ENCODE measurements at places on chromosomes 1 and 21.

- no peak for DNase-seq
Measured at GRCh38 chr1:169682071-169682470, 29.3 kb downstream of the SELL start.

GRCh38 chr1:93437976-93438605, 9.8 kb upstream of the FNBP1L start:
- DNase-seq: no peak

DNA sequence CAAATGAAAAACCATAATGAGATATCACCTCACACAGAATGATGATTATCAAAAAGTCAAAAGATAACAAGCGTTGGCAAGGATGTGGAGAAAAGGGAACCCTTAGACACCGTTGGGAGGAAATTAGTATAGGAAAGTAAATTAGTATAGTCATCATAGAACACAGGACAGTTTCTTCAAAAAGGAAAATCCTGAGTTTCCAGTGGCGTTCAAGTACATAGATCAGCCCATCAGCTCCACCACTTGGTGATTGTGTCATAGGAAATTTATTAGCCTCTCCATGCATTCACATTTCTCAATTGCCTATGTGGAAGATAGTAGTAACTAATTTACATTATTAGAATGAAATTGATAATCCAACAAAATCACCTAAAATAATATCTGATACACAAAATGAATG, 20.8 kb upstream of the GBP2 start:
- DNase-seq: no peak

GRCh38 chr1:2046174-2046917, 3.9 kb upstream of the PRKCZ start:
- DNase-seq: no peak

- peak; percentile 80 for DNase-seq
Measured at GRCh38 chr1:169100208-169100607, 6.3 kb upstream of the ATP1B1 start.

DNA sequence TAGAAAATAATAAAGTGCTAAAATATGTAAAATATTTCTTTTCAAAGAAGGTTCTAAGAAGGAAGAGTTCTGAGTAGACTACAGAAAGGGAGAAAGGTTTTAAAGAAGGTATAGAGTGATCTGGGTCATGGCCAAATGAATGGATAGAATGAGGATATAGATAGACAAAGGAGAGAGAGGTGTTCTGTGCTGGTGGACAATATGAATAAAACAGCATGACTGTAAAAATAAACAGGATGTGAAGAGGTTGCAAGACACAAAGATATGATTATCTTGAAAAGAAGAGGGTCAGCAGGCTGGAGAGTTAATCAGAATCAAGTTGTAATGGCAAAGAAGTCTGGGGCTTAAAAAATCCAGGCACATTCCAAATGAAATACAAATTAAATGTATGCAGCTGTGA, 86.7 kb upstream of the GNG4 start:
- DNase-seq: no peak

GRCh38 chr1:212166644-212167043, 118.6 kb upstream of the PPP2R5A start:
- no peak for DNase-seq

- no peak for DNase-seq
Measured at GRCh38 chr1:164188497-164188896, 370.5 kb upstream of the PBX1 start.

GRCh38 chr21:14864211-14865021, 200.4 kb downstream of the NRIP1 start:
- peak; percentile 92 for DNase-seq

- DNase-seq: no peak
Measured at GRCh38 chr1:113913312-113913668, 8.2 kb downstream of the DCLRE1B start.

DNA sequence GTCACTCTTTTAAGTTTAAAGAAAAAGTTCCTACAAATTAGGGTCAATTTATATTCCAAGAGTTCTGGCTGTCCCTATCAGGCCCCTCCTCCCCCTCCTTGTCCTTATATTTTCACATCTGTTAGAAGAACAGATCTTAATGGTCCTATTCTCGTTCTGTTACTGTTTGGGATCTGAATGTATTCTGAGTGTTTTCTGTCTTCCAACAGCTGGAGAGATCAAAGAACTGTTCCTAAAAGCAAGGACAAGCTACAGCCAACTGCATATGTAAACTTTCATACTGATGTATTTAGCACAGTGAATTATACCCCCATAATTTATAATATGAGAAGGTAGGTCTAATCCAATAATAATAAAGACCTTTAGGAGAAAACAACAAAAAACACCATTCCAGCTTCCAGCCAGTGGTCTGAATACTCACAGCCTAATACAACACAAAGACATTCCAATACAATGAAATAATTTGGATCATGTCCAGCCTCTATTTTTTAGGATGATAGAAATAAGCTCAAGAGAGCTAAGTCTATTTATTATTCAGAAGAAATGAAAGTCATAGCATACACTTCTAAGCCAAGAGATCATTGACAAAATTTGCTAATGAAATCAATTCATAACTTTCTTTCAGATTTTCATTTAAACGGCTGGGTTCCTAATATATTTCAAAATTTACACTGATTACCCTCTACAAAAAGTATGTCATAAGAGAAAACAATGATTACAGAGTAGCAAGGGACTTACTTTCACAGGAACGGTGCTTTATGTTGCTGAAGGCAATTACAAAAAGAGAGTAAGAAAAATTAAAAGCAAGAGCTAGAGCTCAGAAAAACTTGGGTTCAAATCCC, 25.3 kb downstream of the WLS start:
- no peak for DNase-seq

DNA sequence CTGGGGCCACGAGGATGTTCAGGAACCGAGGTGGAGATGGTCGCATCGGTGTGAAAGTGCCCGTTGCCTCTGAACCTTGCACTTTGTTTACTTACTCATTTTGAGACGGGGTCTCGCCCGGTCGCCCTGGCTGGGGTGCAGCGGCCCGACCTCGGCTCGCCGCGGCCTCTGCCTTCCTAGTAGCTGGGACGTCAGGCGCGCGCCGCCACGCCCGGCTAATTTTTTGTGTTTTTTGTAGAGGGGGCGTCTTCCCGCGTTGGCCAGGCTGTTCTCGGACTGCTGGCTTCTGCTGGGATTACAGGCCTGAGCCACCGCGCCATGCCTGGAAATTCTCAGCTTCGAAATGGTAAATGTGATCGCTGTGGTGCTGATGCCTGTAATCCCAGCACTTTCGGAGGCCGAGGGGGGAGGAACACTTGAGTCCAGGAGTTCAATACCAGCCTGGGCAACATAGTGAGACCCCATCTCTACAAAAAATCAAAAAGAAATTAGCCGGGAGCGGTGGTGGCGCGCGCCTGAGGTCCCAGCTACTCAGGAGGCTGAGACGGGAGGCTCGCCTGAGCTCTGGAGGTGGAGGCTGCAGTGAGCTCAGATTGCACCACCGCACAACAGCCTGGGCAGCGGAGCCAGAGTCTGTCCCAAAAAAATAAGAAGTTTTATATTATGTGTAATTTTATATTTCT, 684 bp upstream of the MRPL20 start:
- DNase-seq: peak; percentile 27

DNA sequence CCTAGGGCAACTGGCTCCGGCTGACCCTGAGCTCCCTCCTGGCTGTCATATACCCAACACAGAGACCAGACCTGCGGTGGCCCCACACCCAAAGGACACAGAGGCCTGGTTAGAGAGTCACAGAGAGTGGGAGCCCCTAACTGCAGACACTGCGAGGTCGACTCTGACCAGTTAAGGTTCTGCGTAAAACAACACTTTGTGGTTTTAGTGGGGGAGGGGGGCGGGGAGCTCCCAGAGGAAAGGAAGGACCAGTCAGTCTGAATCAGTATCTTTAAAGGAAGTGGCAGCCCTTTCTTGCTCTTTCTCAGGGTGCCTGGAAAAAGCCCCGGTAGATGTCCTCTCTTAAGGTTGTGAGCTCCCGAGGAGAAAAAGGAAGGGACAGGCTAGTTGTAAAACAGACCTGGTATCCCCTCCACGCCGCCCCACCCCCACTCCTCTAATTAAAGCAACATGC, 2.4 kb downstream of the SSBP3 start:
- DNase-seq: no peak

GRCh38 chr1:32859915-32860314, 10.8 kb downstream of the FNDC5 start:
- no peak for DNase-seq

GRCh38 chr1:46793126-46793525, 5.7 kb upstream of the CYP4B1 start:
- DNase-seq: no peak

- no peak for DNase-seq
Measured at GRCh38 chr1:6260961-6261614, at the start of gene GPR153. Gene GPR153 (minus strand): TSS chr1:6261098. CDS start chr1:6254905, 6,193 bp downstream.

- no peak for DNase-seq
Measured at GRCh38 chr1:38125837-38126520, 79.4 kb upstream of the POU3F1 start.

DNA sequence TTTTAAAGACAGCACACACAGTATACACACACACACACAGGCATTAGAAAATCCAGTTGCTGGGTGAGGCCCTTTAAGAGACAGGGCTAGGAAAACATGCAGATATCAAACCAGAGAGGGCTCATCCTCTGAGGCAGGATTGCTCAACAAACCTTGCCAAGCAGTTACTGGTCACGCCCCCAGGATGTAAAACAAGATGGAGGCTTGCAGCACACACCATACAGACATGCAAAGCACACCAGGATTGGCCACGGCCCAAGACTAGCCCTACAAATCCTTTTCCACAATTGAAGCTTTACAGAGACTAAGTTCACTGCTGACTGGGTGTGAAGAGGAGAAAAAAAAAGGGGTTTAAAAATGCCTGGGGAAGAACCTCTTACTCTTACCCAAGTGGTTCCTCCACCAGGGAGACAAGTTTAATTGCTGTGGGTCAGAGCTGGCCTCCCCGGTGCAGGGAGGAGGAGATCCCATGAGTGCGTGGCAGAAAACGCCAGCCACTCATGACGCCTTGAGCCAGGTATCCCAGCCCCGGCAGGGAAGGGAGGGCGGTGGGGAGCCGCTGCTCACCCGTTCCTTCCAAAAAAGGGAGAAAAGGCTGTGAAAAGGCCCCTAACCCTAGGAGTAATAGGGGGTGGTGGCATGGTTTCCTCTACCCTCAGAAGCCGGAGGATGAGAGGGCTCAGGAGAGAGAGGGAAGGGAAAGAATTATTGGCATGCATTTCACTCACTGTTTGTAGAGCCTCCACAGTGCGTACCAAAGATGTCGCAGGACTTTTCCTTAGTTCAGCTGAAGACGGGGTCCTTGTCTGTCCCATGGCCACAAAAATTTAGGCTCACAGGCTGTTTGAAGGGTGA, 594.6 kb upstream of the ZP4 start:
- DNase-seq: no peak

DNA sequence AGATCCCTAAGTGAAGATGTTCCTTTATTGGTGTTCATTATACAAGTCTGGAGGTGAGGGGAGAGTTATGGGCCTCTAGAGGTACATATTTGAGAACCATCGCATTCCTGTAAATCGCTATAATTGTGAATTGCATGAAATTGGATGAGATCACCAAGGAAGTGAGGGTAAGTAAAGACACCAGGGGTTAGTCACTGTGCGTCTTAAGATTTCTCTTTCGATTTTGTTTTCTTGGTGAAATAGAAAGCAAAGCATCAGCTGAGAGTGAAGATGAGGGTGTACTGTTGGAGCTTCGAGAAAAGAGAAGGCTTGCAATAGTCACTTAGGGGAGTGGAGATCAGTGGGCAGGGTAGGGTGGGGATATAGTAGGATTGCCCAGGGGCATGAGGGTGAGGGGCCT, 82.1 kb downstream of the RAVER2 start:
- no peak for DNase-seq

DNA sequence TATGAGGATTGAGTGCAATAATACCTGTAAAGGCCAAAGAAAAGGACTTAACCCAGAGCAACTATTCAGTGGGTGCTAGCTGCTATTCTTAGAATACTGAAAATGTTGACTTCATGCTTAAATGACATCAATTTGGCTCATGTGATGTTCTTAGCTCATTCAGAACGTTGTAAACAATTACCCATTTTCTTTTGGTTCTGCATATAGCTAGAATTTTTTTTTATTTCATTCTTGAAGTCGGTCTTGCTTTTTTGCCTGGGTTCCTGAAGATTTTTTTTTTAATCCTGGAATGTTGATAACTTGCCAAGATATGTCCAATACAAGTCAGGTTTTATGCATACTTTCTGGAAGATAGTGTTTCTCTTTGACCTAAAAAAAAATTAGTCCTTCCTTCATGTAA, 772.0 kb downstream of the LTN1 start:
- DNase-seq: peak; percentile 44

GRCh38 chr21:17823846-17824245, 4.7 kb upstream of the C21orf91 start:
- DNase-seq: no peak

DNA sequence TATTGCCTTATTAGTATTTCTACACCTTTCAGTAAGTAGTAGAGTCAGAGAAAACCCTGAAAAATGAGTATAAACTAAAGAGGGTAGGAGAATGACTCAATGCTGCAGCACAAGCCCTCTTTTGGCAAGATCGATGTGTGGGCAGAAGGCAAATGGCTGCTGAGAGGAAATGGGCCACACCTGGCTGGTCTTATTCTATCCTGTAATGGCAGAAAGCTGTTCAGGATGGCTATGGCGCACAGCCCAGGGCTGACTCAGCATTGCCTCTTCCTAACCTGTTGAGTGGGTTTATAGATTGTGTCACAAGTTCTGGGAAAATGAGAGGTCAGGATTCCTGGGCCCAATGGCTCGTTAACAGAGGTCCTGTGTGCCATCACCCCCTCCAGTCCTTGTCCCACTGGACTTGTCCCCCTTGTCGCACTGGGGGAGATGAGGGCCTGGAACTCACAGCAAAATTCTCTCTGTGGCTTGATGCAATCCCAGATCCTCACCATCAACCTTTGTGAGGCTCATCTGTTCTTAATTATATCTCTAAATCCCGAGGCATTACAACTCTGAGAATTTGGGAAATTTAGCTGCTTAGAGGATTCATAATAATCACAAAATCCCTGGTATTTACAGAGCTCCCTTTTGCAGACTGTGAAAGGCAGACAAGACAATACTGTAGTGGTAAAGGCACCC, 13.2 kb downstream of the HMGB4 start:
- DNase-seq: no peak

DNA sequence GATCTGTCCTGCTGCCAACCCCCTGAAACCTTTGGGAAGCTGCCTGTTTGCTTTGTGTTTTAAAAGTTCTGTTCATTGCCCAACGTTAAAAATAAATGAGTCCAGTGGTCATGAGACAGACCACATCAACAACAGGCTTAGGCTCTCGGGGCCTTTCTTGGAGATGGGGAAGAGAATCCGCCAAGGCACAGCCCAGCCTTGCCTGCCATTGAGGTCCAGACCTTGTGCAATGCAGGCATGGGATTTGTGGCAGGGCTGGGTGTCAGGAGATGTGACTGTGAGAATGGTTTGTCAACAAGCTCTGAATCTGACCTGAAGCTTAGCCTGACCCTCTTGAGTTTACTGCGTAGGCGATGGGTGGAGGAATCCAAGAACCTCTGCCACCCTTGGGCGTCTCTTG, 4.2 kb downstream of the SPSB1 start:
- DNase-seq: no peak

- no peak for DNase-seq
Measured at GRCh38 chr1:23525558-23526250, 5.3 kb downstream of the E2F2 start.

GRCh38 chr21:25964926-25965325, 205.6 kb downstream of the APP start:
- DNase-seq: no peak

- no peak for DNase-seq
Measured at GRCh38 chr1:233897325-233898162, 6.9 kb upstream of the SLC35F3 start.

GRCh38 chr21:38883142-38883541, 77.4 kb downstream of the ETS2 start:
- no peak for DNase-seq

Data from retinal pigment epithelial cell (primary cell).